Cortex of kidney (tissue), 1 donor: ENCODE measurements at places on chromosomes 1 and 21.

GRCh38 chr1:153261281-153262069, 2.0 kb downstream of the LORICRIN start:
- DNase-seq = no peak

GRCh38 chr1:6331543-6332273, 61.9 kb downstream of the ACOT7 start:
- DNase-seq = no peak

DNA sequence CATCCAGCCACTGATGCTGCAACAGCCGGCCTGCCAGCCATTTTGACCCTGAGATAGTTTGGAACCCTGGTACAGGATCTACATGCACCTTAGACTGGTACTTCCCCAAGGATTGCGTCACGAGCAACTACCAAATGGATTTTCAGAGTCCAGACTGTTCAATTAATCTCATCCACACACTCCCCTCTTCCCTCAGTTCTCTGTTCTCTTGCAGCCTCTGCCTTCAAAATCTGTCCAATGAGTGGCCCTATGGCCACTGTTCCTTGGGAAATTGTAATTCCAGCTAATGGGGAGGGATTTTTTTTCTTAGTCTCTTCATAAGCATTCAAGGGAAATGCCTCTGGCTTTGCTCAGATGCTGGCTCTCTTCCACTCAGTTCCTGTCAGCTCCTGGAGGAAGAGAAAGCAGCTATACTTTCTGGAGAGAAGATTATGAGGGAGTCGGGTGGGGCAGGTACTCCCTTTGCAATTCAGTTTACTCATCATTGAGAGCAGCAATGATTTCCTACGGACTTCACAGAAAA, 19.8 kb upstream of the UAP1 start:
- DNase-seq = no peak

DNA sequence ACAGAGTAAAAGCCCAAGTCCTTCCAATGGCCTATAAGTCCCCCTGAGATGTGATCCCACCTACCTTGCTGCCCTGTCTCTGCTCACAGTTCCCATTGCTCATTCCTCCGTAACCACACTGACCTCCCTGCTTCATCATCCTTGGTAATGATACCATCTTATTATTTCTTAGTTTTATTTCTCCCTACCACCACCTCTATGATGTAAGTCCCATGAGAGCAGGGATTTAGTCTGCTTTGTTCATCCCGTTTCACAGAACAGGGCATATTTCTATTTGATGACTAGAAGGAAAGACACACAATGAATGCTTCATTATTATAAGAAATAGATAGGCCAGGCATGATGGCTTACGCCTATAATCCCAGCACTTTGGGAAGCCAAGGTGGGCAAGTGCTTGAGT, 22.5 kb downstream of the NIBAN1 start:
- DNase-seq = no peak

GRCh38 chr21:26844258-26845065, 747 bp downstream of the ADAMTS1 start:
- DNase-seq = peak; percentile 27

DNA sequence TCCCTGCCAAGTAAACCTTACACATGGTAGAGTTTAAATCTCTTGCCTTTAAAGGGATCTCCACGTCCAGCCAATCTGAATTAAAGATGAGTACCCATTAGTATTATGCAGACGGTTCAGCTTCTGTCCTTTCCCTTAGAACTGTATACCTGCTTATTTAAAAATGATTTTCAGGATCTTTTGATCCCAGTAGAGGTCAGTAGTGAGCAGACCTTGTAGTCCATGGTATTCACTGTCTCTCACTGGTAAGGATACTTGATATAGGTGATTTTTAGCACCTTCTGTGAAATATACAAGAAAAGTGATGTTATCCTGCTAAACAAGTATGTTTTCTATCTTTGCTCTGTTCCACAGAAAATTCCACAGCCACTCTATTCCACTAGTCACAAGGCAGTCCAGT, 1211.6 kb upstream of the ADGRL4 start:
- DNase-seq = no peak

GRCh38 chr1:21368515-21369289, 71.2 kb upstream of the NBPF3 start:
- no peak for DNase-seq

- DNase-seq = no peak
Observed at GRCh38 chr21:26776310-26777021, 68.7 kb downstream of the ADAMTS1 start.

GRCh38 chr1:164560121-164560541, 1.1 kb downstream of the PBX1 start:
- DNase-seq = no peak

- no peak for DNase-seq
Observed at GRCh38 chr1:109979489-109980091, 5.0 kb upstream of the AHCYL1 start.

DNA sequence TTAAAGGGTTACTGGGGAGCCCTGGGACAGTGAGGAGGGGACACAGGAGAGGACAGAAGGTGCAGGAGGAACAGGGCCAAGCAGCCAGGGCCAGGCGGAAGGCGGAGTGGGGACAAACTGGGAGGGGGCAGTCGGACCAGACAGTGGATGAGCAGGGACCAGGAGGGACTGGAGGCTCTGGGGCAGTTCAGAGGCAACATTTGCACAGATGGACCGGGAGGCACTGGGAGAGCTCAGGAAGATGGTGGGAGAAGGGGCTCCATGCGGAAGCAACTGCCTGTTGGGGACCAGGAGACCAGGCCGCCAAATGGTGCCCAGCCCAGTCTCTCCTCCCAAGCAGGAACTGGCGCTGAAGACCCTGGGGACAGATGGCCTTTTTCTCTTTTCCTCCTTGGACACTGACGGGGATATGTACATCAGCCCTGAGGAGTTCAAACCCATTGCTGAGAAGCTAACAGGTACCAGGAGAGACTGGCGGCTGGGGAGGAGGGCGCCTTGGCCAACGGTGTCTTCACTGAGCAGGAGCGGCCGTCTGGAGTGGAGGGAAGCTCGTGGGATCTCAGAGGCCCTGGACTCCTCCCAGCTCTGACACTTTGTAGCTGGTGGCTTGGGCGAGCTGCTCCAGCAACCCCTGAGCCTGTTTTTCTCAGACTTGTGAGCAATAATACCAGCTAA, 847 bp downstream of the SELENON start:
- no peak for DNase-seq

GRCh38 chr1:51147394-51147793, 45.4 kb downstream of the C1orf185 start:
- DNase-seq = no peak

- no peak for DNase-seq
Observed at GRCh38 chr21:29145354-29145782, 14.9 kb downstream of the MAP3K7CL start.

DNA sequence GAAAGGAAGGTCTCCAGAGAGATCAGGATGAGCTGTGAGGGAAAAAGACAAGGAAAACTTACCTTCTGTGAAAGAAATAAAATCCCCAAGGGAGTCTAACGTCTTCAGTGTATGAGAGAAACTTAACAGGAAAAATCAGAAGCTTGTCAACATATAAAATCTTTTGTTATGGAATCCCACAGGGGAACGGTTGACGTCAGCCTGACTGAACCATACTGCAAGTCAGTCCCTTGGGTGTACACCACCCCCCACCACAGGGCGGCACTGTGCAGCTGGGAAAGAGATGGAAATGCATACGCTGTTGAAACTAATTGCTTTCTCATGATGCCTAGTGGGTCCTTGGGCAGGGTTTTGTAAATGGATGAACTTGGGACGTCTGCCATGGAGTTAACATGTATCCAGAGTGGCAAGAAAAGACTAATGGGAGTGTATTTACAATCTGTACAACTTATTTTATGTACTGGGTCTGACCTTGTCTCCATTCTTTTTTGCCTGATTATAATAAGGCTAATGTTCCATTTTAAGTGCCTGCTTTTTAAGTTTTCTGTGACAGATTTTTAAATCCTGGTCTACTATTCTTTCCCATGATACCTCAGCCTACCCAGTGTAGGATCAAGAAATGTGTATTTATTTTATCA, 22.7 kb downstream of the UTP25 start:
- no peak for DNase-seq

- DNase-seq = no peak
Observed at GRCh38 chr1:248622570-248623001, 12.3 kb downstream of the OR2T11 start.

DNA sequence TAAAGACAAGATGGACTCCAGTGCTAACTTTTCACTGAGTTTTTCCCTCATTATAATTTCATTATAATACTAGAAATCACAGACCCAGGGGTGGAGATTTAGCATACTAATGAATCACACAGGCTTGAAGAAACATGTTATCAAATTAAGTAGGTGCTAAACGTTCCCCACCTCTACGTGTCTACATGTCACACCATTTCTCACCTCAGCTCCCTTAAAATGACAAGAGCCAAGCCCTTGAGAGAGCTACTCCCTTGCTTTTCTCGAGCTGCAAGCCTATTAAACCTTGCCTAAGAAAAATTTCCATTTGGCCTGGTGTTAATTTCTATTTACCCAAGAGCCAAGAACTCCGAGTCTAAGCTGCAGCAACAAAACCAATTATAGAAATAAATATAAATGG, 396.3 kb upstream of the NEGR1 start:
- no peak for DNase-seq

DNA sequence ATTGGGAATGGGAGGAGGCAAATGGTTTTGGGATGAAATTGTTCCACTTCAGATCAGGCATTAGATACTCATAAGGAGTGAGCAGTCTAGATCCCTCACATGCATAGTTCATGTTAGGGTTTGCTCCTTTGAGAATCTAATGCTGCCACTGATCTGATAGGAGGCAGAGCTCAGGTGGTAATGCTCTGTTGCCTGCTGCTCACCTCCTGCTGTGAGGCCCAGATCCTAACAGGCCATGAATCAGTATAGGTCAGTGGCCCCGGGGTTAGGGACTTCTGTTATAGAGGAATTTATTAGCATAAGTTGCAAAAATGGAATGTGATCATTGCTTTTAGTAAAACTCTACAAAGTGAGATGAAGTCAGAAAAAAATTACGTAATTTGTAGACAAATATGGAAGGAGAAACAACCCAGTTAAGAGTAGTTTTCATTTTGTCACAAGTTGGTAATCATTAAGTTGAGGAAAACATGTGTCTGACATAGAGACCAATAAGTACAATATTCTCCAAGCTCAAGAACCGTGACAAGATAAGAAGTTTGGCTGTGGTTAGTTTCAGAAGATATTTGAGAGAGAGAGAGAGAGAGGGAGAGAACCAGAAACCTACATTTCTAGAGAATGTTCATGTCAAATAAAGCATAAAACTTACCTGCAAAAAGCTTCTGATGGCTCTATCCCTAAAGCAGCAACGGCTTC, 689.7 kb upstream of the PRMT6 start:
- DNase-seq = no peak

GRCh38 chr1:245996811-245997210, 510.3 kb downstream of the SMYD3 start:
- no peak for DNase-seq

DNA sequence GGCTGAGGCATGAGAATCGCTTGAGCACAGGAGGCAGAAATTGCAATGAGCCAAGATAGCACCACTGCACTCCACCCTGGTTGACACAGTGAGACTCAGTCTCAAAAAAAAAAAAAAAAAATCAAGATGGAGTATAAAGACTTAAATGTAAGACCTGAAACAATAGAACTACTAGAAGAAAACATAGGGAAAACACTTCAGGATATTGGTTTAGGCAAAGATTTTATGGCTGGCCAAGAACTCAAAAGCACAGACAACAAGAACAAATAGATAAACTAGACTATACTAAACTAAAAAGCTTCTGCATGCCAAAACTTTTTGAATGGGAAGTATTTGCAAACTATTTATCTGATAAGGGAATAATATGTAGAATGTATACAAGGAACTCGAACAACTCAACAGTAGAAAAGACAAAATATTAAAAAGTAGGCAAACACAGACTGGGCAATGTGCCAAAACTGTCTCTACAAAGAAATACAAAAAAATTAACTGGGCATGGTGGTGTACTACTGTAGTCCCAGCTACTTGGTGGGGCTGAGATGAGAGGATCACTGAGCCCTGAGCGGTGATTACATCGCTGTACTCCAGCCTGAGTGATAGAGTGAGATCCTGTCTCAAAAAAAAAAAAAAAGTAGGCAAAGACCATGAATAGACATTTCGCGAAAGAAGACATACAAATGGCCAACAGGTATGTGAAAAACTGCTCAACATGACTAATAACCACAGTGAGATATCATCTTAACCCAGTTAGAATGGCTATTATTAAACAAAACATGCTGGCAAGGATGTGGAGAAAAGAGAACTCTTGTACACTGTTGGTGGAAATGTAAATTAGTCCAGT, 25.3 kb downstream of the DTL start:
- no peak for DNase-seq

- no peak for DNase-seq
Observed at GRCh38 chr1:181987334-181987895, 74.1 kb downstream of the ZNF648 start.

DNA sequence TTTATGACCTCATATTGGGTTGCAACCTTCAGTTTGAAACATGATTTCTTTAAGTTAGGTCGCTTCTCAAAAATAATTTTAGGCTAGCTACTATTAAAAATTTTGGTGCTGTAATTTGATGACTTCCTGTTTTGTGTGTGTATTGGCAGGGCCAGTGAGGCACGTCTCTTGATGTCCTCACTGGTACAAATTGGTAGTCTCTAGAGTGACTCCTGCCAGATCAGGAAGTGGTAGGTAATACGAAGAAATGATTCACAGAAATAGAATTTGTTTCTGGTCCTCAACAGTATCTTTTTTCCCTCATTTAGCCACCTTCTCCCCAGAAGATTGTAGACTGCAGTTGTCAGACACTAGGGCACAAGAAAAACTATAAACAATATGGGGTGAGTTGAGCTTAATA, 120.9 kb upstream of the KIAA1614 start:
- no peak for DNase-seq

DNA sequence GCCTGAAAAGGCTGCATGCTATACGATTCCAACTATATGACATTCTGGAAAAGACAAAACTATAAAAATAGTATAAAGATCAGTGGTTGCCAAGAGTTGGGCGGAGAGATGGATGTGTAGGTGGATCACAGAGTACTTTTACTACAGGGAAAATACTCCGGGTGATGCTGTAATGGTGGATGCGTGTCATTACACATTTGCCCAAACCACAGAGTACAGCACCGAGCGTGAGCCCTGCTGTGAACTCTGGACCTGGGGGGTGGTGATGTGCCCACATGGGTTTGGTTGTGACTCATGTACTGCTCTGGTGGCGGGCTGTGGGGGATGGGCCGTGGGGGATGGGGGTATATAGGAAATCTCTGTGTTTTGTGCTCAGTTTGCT, 162.7 kb upstream of the COL6A1 start:
- DNase-seq = no peak

- DNase-seq = no peak
Observed at GRCh38 chr1:41454406-41454805, 30.1 kb downstream of the EDN2 start.

- DNase-seq = no peak
Observed at GRCh38 chr1:161531986-161532643, 7.8 kb downstream of the HSPA6 start.
